ENCODE measurements at places on chromosomes 1 and 21. TPM values are rescaled to one million over a fixed set of nuclear protein-coding genes. Genes with fewer than 3 reads are reported as not detected.

DNA sequence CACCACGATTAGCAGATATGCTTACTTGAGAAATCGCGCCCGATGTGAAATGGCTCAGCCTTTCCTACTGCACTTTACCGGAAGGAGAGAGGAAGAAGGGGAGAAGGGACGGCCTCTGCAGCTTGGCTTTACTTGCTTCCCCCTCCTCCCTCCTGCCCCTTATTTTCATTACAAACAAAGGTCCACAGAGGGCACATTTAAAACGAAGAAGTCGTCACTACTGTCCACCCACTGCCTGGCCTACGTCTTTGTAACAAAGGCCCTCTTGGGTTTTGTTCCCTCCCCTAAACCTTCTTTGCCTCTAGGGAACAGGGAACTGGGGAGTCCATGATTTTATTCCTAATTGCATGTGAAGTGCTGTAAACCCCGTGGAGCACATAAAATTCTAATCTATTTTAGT is 308.5 kb downstream of the LMX1A start:
- no peak for DNase-seq

GRCh38 chr1:116532671-116533428 is 38.0 kb downstream of the CD58 start:
- no peak for DNase-seq

The C1QA gene
- polyA plus RNA-seq, result 20.3 TPM

DNA sequence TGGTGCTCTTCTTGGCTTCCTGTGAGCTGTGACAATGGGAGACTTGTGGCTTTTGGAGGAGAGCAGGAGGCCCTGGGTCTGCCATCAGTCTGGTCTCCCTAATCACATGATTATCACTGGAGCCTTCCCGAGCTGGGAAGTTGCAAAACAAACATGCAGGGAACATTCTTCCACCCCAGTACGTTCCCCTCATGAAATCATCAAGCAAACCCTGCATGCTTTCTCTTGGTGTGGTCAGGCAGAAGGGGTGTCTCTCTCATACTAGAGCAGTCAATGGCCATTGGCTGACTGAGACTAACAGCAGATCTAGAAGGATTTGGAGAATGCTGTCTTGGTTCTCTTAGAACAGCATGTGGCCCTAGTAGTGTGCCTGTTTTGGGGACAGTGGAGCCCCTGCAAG is 111.2 kb downstream of the LIPI start:
- DNase-seq, result no peak

The FCRL5 gene
- polyA plus RNA-seq, result 0.07 TPM

DNA sequence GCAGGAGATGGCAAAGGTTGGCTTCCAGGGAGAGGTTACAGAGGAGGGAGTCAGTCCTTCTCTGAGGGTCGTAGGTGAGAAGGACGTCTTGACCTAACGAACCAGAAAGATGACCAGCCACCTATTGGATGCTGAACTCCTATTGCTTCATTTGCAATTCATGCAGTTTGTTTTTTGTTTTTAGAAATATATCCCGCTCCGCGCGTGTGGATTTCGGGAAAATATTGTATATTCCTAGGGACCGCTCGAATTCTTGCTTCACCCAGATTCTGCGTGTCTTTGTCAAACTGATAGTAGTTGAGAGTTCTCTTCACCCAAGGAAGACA is 564 bp downstream of the DISP1 start:
- no peak for DNase-seq

DNA sequence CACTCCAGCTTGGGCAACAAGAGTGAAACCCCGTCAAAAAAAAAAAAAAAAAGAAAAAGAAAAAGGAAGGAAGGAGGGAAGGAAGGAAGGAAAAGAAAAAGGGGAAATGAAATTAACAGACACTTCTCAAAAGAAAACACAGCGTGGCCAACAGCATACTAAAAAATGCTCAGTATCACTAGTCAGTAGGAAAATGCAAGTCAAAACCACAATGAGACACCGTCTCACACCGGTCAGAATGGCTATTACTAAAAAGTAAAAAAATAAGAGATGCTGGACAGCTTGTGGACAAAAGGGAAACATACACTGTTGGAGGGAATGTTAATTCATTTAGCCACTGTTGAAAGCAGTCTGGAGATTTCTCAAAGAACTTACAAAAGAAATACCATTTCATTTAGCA is 369.5 kb upstream of the BRINP3 start:
- no peak for DNase-seq

DNA sequence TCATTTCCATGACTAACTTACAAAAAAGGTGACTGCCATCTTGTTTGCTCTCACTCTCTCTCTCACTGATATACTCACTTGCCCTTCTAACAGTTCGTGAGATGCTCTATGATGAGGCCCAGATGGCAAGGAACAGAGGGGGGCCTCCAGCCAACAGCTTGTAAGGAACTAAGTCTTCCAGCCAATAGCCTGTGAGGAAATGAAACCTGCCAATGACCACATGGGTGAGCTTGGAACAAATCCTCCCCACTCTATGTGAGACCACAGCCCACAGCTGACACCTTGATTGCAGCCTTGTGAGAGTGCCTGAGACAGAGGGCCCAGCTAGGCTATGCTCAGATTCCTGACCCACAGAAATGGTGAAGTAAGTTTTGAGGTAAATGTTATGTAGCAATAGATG is 153.7 kb downstream of the HHIPL2 start:
- DNase-seq, result no peak

The CD48 gene
- polyA plus RNA-seq, result 5.5 TPM

The CELA3B gene
- not detected for polyA plus RNA-seq

- DNase-seq, result no peak
Measured at GRCh38 chr1:229943988-229944743, 122.9 kb upstream of the GALNT2 start.

GRCh38 chr1:220330265-220330664 is 58.0 kb upstream of the RAB3GAP2 start:
- DNase-seq, result peak; percentile 28

The RUNX3 gene
- polyA plus RNA-seq, result 1.9 TPM

The SLC5A3 gene
- polyA plus RNA-seq, result 18.2 TPM

The C1orf87 gene
- 0.84 TPM for polyA plus RNA-seq

- no peak for DNase-seq
Measured at GRCh38 chr1:160981584-160982411, 27.2 kb upstream of the ITLN2 start.

The CLCN6 gene
- polyA plus RNA-seq, result 17.2 TPM

DNA sequence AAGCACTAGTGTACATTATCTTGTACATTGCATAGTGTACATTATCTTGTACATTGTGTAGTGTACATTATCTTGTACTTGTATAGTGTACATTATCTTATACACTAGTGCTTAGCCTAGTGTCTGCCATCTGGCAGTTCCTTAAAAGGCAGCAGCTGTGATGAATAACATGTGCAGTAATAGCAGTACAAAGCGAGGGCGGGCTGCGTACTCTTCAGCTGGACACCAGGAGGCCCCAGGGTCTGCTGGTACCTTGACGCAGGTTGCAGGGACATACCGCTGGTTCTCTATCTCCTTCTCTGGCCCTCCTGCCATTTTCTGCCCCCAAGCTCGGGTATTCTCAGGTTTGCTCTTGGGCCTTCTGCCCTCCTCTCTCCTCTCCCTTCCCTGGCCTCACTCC is 149.6 kb downstream of the SEC16B start:
- no peak for DNase-seq

GRCh38 chr1:17914987-17915386 is 159.9 kb downstream of the ACTL8 start:
- no peak for DNase-seq

Measured in right lung (tissue), 10 donors.